ENCODE measurements at places on chromosomes 4 and X.
A peak's percentile ranks its signal among the peaks of the same experiment; 100 is the strongest.

DNA sequence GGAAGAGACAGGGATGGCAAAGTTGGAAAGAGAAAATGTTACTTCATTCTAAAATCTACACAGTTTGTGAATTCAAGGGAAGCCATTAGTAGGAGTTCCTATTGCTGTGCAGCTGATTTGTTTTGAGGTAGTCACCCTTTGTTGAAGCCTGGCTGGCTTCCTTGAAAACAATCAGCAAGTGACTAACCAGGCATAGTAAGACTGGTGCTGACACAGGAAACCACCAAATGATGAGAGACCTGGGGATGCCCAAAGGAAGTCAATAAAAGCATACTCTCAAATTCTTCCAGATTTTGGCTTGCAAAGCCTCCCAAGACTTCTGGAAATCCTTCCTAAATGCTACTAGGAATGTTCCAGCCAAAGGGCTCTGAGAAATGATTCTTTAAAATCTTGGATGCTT is 23.9 kb upstream of the PRDM8 start:
- DNase-seq, result peak; percentile 27

DNA sequence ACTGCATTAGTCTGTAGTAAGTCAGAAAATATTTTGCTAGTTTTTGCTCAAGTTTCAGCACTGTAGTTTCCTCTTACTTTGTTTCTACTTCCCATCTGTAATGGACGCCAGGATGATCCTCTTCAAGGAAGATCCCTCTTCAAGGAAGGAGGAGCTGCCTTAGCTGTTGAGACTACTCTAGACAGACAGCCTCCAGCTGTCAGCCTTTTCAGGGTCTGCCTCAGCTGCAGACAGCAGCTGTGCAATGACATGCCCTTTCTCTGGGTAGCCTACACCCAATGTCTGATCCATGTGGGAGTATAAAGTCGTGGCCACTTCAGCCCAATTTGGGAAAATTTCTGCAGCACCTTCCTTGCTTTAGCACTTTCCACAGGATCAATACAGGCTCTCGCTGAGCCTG is 281.0 kb upstream of the MAOA start:
- no peak for DNase-seq

- DNase-seq, result peak; percentile 24
Observed at GRCh38 chrX:24019448-24019847, 7.5 kb downstream of the KLHL15 start.

- DNase-seq, result no peak
Observed at GRCh38 chr4:62898115-62898514, 1511.1 kb downstream of the TECRL start.

DNA sequence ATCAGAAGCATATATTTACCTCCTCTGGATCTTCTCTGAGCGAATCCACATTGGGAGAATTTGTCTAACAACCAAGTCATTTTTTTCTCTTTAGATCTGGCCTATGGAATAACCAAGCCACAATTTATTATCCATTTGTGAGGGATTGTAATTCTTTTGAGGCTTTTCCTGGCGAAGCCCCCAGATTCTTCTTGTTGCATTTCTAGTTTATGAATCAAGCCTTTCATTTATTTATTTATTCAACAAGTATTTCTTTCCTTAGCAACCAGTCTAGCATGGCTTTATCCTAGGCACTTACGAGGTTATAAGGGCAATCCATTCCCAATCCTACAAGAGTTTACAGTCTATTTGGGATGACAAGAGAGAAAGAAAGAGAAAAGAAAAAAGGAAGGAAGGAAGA is 18.4 kb upstream of the FNIP2 start:
- DNase-seq, result no peak

GRCh38 chr4:47442980-47443379 is 20.5 kb downstream of the COMMD8 start:
- peak; percentile 59 for DNase-seq

GRCh38 chr4:94523617-94524016 is 71.9 kb downstream of the PDLIM5 start:
- no peak for DNase-seq

DNA sequence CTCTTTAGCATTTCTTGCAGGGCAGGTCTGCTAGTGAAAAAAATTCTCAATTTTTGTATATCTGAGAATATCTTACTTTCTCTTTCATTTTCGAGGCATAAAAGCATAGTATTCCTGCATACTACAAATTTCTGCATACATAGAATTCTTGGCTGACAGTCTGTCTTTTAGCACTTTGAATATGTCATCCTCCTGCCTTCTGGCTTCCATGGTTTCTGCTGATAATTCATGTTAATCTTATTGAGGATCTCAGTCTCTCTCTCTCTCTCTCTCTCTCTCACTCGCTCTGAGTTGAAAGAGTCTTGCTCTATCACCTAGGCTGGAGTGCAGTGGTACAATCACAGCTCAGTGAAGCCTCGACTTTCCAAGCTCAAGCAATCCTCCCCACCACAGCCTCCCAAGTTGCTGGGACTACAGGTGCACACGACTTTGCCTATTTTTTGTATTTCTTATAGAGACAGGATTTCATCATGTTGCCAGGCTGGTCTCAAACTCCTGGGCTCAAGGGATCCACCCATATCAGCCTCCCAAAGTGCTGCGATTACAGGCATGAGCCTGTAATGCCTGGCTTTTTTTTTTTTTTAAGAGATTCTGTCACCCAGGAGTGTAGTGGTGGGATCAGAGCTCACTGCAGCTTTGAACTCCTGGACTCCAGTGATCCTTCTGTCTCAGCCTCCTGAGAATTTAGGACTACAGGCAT is 161.3 kb downstream of the FNIP2 start:
- peak; percentile 52 for DNase-seq

Data from common myeloid progenitor, CD34-positive (primary cell).